AG08396 (cell line): ENCODE measurements at places on chromosomes 2 and 18.

DNA sequence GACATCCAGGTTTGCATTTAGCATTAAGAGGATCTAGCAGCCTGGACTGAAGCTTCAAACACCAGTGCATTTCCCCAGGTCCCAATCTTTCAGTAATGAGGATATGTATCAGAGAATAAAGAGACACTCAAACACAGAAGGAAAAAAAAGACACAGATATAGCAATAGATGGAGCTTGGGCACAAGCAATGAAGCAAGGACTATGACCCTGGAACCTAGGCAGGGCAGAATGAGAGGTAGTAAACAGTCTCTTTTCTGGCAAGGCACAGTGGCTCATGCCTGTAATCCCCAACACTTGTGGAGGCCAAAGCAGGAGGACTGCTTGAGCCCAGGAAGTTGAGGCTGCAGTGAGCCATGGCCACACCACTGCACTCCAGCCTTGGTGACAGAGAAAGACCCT, 80.7 kb upstream of the HNRNPA3 start:
- no peak for DNase-seq

DNA sequence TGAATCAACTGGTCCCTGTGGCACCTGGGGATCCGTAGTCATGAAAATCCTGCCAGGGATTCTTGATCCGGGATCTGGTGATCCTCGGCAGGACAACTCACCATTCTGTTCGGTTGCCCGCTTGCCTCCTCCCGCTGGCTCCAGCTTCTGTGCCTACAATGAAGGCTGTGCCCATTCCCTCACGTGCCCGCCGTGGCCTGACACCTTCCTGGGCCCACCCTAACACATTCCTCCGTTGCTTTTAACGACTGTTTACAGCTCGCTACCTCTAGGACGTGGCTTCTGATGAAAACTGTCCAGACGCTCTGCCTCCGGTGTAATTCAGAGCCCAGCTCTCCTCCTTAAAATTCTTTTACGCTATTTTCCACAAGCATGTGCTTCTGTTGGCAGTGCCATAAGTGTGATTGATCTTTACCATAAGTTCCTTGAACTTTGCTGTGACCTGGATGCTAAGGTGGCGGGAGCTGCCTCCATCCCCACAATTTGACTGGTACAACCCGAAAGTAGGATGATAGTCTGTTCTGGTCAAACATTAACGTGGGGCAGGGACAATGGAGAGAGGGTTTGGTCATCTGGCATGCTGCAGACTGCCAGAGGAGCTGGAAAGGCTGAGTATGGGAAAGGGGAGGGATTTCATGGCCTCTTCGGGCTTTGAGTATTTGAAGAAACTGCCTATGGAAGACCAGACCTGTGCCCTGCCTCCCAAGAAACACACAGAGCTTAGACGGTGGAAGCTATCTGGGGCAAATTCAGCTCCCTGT, 206.8 kb upstream of the TNP1 start:
- DNase-seq = no peak

DNA sequence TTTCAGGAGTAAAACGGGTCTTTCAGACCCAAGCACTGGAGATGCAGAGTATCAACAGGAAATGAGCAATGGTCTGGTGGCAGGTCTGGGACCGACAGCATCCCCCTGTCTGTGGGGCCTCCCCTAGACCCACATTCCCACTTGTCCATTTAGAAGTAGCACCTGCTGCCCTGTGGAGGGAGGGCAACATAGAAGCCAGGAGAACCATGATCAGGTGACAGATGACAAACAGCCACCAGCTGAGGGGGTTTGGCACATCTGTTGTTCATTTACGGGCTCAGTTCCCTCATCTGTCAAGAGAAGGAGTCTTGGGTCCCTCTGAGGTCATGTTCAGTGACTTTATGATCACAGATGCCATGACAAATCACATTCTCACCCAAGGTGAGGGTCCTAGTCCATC, 77.9 kb upstream of the SLC66A3 start:
- no peak for DNase-seq

GRCh38 chr2:10768063-10768507, 44.5 kb downstream of the PDIA6 start:
- no peak for DNase-seq

DNA sequence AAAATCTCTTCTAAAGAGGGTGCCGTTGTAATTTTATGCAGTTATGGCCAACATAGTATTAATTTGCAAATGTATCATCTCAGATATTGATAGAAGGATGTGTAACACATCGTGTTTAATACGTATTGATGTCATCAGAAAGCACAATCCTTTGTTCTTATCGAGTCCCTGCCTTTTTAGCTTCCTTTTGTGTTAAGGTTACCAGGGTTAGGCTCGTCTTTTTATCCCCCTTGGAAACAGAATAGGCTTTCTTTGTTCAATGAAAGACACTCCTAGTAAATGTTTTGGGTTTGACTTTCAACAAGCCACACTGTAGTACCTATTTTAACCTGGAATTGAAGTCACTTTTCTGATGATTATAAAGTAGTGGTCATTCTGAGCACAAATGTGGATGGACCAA, 136.2 kb downstream of the WDR7 start:
- DNase-seq = no peak

GRCh38 chr2:9434489-9434888, 11.0 kb downstream of the CPSF3 start:
- DNase-seq = no peak

GRCh38 chr18:8056723-8057122, 489.6 kb downstream of the PTPRM start:
- DNase-seq = no peak

DNA sequence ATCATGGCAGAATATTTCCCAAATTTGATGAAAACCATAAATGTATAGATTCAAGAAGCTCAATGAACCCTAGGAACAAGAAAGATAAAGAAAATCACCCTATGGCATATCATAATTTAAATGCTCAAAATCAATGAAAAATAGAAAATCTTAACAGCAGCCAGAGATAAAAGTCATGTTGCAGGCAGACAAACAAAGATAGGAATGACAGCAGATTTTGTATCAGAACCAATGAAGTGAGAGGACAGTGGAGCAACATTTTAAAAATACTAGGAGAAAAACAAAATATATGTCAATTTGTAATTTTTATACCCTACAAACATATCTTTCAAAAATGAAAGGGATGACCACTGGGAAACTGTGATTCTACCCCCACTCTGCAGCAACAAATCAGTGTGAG, 203.3 kb downstream of the PIEZO2 start:
- DNase-seq = no peak

- DNase-seq = peak; percentile 27
Measured at GRCh38 chr2:100257939-100258338, 64.4 kb downstream of the LONRF2 start.

- DNase-seq = no peak
Measured at GRCh38 chr18:67597759-67598158, 81.2 kb upstream of the DSEL start.

GRCh38 chr2:25585189-25585588, 88.2 kb downstream of the DTNB start:
- DNase-seq = no peak

DNA sequence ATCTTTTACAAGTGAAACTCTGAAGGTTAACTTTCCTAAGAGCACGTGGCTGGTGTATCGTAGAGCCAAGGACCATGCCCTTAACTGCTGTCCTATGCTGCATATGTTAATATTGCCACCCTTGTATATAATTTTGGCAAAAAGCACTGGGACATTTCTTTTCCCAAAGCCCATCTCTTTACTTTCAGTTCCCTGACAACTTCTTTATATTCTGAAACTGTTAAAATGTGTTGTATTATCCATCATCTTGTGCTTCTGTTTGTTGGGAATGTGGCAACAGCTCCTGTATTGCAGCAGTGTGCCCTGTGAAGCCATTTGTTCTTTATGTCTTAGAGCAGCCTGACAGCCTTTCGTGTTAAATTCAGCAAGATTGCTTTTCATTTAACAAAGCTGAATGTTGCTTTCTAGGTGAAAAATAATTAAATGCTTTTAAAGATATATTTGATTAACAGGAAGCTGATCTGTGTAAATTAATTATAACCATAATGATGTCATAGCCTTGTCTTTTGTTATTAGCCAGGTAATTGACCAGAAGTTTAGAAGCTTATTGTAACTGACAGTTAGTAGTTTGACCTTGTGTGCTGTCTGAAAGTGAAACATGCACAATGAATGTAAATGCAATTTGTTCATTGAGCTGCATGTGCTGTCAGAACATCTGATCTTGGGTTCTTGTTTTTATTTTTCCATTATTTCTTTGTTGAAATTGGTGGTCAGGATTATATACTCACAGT, 9.7 kb downstream of the RHBDD1 start:
- DNase-seq = no peak

DNA sequence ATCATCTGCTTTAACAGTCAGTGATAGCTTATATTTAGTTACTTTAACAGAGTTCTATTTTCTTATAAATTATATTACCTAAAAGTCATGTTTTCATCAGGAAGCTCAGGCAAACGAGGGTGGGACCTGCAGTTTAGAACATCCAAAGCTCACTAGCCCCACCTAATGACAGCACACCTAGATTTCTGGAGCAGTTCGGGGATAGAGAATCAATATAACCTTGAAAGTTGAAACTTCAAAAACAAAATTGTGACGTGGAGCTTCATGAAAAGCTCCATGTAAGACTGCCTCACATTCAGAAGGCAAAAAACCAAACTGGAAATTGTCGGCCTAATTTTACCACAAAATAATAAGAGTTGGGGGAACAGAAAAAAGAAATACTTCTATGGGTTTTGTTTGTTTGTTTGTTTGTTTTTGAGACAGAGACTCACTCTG, 185.9 kb upstream of the CCDC150 start:
- peak; percentile 22 for DNase-seq

- no peak for DNase-seq
Measured at GRCh38 chr2:172745636-172746035, 10.0 kb downstream of the RAPGEF4 start.
